ENCODE measurements at places on chromosomes 2 and 18.

- no peak for DNase-seq
Measured at GRCh38 chr2:16948053-16948452, 282.4 kb upstream of the CYRIA start.

GRCh38 chr2:62231541-62231940 lies 35.6 kb downstream of the B3GNT2 start:
- no peak for DNase-seq

GRCh38 chr2:16635791-16636699 lies 29.6 kb downstream of the CYRIA start:
- no peak for DNase-seq

- DNase-seq: peak; percentile 1
Measured at GRCh38 chr2:155815851-155816250, 516.7 kb downstream of the NR4A2 start.

DNA sequence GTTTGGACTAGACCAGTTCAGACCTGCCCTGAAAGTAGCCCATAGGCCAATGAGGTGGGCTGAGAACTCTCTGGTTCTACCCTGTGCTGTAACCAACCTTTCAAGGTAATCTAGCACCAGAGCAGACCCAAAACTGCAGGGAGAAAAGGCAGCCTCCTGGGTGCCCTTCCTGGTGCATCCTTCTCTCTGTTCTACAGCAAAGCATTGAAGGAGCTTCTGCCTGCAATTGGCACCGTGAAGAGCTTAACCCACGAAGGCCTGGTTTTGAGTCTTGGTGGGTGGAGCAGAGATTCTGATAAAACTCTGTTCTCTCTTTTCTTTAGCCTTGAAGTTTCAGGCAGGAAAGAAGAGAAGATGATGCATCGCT lies 55.5 kb downstream of the LIPG start:
- no peak for DNase-seq

DNA sequence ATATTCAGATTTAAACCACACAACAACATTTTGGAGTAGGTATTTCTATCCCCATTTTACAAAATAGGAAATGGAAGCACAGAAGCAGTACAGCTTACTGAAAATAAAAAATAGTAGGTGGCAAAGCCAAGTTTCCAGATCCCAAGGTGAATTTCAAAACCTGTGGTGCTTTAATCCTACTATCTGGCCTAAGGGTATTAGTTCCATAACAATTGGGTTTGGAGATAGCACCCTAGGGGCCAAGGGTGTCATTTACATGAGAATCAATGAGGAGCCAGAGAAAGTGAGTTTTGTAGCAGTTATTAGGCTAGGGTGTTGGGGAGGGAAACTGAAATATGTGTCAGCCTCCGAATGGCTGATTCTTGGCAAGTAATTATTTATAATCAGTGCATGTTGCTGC lies 24.9 kb downstream of the OSBPL6 start:
- DNase-seq: no peak
